ENCODE measurements at places on chromosomes 11 and 22.

- DNase-seq = peak; percentile 66
These were observed 76.4 kb downstream of the GGTLC2 start for GRCh38 chr22:22720724-22721261.

DNA sequence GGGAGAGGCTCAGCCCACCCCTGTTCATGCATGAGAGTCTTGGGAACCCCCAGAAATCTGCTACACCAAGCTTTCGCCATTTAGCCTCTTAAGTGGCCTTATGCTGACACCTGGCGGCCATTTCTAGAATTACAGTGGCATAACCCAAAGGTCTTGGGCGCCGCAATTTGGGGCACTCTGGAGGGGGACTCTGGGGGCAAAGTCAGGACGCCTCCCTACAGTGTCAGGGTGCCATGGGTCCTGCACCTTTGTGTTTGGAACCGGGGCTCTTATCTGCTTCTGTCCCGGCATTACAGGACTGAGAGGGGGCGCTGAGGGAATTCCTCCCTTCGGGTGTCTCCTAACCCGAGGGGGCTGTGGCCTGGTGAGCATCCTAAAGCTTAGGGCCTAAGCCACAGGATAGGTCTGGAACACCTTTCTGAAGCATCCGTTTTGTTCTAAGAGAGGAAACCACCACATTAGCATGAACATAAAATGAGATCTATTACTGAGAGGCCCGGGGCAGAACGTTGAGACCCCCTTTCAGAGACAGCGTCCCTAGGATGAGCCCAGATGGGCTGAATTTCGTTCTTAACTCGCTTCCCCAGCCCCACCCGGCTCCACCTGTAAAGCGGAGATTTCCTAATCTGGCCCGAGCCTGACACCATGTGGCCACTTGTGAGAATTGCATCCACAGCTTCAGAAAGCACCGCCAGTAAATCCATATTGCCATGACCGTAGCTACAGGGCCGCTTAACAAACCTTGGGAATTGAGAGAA is 9.3 kb downstream of the INS start:
- peak; percentile 81 for DNase-seq

DNA sequence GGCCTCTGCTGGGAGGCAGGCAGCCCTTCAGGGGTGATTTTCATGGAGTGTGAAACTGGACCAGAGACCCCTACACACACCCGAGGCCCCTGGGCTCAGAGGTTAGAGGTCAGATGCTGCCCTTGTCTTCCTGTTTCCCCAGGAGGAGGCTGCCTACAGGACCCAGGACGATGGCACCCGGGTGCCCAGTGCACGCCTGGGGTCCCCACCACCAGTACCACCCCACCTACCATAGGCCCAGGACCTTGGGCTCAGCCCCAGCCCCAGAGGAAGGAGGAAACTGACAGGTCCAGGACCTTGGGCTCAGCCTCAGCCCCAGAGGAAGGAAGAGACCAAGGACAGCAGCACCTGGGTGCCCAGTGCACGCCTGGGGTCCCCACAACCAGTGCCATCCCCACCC is 79.2 kb downstream of the BRD1 start:
- DNase-seq = no peak

- DNase-seq = no peak
These were observed 16.9 kb downstream of the CSF2RB start for GRCh38 chr22:36930041-36930935.

- DNase-seq = no peak
These were observed 116.5 kb downstream of the CD44 start for GRCh38 chr11:35255514-35255913.

DNA sequence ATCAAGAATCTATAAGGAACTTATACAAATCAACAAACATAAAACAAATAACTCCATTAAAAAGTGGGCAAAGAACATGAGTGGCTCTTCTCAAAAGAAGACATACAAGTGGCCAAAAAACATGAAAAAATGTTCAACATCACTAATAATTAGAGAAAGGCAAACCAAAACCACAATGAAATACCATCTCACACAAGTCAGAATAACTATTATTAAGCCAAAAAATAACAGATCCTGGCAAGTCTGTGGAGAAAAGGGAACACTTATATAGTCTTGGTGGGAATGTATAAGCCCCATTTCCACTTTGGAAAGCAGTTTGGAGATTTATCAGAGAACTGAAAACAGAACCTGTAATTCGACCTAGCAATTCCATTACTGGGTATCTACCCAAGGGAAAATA is 921.0 kb downstream of the KCNA4 start:
- no peak for DNase-seq

- DNase-seq = no peak
These were observed 16.0 kb downstream of the PRR5L start for GRCh38 chr11:36311926-36312595.

GRCh38 chr22:38098410-38099249 is 11.9 kb downstream of the BAIAP2L2 start:
- DNase-seq = no peak

DNA sequence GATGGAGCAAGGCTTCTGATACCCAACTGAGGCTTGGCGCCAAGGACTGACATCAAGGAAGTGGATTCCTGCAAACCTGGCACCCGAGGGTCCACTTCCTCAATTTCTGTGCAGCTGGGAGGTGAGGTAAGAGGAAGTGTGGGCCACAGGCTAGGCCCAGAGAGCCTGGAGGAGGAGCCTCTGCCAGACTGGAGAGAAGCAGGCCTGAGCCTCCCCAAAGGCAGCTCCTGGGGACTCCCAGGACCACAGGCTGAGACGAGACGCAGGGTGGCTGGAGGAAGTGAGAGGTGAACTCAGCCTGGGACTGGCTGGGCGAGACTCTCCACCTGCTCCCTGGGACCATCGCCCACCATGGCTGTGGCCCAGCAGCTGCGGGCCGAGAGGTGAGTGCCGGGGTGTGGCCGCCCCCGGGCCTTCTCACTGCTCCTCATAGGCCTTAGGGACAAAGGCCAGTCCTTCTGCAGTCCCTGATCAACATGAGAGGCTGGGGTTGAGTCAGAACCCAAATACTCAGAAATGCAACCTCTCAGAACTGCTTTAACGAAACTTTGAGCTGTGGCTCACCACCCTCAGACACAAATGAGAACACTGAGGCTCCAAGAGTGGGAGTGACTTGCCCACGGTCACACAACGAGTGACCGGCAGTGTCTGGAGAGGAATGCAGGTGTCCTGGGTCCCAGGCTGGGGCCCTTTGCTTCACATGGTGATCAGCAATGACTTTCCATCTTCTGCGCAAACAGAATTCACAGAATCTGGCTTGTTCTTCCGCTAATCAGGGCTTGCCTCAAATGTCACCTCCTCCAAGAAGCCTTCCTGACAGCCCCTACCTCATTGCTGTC is at the start of gene NCF4:
TSS of gene NCF4 (plus strand) at position 186 of the 839 bp plus-strand sequence. CDS start at position 352, 166 bp downstream.
- DNase-seq = peak; percentile 98

- DNase-seq = no peak
These were observed 18.6 kb upstream of the FOLR1 start for GRCh38 chr11:72173291-72173690.

DNA sequence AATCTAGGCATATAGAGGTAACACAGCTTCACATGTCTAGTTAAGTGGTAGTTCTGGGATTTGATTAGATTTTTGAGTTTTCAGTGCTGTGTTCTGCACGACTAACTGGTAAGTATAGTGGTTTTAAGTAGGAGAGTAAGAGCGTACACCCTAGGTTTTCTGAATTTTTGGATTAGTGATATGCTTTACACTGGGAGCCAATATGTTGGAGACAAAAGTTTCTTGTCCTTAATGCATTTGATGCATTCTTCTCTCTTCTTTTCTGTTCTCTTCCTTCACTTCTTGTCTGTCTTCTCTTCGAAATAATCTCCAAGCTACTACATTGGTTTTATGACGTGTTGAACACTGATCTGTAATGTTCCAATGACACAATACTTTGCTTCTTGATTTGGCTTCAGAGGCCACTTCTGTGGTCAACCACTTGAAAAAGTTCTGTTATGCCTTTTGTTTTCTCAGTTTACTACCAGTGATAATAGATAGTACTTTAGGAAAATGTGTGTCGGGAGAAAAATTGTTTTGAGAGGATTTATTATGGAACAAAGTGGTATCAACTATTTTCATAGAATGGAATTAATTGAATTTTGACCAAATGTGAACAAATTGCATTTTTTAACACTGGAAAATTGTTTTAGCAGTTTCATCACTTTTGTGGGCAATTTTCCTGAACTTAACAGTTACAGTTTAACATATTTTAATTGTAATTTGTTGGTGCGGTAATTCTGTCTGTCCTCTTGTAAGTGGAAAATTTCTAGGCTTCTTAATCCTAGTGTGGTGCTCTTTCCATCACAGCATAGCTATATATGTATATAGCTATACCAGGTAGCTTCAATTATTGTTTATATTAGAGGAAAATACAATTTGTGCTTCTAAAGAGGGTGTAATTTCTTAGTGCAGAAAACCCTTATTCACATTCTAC is 2.6 kb downstream of the PDE3B start:
- peak; percentile 66 for DNase-seq

DNA sequence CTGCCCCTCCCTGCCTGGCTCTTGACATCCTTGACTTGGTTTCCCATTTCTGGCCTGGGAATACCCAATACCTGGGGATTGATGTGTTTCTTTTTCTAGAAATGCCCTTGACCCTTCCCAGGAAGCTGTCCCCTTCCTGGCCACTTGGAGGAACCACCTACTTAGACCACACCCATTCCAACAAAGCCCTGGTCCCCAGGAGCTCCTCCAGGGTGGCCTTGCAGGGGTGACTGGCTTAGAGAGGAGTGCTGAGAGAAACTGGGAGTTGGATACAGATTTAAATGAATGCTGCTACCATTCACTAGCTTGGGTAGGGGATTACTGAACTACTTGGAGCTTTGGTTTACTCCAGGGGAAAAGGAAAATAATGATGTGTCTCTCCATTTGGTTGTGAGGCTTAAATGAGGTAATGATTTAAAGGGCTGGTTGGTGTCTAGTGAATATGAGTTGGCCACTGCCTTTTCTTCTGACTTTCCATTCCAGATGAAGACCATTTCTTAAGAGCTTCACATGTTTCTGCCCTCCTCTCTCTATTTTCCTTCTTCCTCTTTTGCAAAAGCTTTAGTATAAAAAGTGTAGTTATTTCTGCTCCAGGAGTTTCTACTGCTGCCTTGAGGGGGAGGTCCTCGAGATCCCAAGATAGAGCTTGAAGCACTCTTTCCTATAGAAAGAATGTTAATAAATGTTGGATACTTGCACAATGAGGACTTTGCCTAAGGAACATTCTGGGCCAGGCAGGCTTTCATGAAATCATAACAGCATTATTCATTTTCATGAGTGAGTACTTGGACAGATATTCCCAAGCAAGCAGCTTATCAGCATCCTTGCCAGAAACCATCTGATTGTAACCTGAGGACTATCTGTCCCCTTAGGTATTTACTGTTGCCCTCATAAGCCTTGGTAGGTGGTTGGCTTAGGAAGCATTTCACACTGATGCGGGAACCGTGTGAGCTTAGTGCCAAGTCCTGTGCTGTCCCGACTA is 22.4 kb downstream of the PANX1 start:
- no peak for DNase-seq

- peak; percentile 94 for DNase-seq
These were observed 14.3 kb upstream of the BCL9L start for GRCh38 chr11:118939953-118940598.

- DNase-seq = no peak
These were observed 716.5 kb downstream of the NELL1 start for GRCh38 chr11:21385669-21386440.

DNA sequence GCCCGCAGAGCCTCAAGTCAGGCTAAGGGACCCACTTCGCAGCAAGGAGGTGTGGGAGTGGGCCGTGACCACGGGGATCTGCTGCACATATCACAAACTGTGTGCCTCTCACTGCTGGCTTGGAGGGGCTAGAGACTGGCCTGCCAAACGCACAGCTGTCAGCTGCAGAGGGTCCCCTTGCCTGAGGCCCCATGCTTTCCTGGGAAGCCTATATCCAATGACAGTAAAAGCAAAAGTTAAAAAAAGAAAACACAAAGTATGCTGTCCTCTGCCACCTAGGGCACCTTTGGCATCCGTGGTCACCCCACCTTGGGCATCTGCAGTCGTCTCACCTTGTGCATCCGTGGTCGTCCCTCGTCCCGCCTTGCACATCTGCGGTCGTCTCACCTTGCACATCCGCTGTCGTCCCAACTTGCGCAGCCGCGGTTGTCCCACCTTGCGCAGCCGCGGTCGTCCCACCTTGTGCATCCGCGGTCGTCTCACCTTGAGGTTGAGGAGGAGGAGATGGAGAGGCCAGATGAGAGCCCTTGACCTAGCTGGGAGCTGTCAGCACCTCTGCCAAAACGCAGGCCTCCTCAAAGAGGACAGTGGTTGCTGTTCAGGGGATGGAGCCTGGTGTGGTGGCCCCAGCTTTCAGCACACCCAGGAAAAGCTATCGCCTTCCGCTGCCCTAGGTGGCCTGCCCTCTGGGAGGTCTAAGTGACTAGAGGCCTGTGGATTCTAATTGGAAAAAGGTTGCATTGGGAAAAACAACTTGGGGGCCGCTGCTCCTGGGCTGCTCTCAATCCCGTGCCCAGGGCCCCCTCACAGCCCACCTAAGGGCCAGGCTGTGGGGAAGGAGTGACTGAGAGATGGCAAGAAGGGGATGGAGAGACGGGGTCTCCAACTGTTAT is 90.5 kb downstream of the MYEOV start:
- DNase-seq = no peak

- no peak for DNase-seq
These were observed 60.4 kb downstream of the ST3GAL4 start for GRCh38 chr11:126415669-126416420.

- no peak for DNase-seq
These were observed 29.0 kb downstream of the FGF4 start for GRCh38 chr11:69746140-69746539.

- peak; percentile 86 for DNase-seq
These were observed 8.2 kb downstream of the PHF21A start for GRCh38 chr11:46112961-46113607.

DNA sequence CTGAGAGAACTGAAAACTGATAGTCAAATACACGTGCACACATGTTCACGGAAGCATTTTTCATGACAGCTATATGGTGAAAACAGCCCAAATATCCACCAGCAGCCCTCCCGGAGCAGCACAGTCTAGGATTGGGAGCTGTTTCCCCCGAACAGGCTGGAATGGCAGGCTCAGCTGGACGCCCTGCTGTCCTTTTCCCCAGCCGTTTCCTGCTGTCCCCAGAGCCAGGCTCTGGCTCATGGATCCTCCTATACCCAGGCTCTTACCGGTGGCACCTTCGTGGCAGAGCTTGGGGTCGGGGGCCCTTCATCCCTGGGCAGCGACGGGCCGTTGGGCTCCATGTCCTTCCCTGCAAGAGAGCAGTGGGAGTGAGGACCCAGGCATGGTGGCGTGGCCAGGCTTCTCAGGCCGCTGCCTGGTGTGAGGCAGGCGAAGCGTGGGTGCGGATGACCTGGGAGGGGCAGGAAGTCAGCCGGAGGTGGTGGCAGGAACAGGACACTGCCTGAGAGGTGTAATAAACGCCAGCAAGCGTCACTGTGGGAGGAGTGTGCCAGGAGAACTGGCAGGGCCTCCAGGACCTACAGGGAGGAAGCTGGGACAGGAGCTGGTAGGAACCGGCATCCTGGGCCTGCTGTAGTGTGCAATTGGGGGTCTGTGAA is 38.8 kb downstream of the OSBPL5 start:
- DNase-seq = no peak

Measured in NB4 (cell line).